ENCODE measurements at places on chromosomes 4 and X.

DNA sequence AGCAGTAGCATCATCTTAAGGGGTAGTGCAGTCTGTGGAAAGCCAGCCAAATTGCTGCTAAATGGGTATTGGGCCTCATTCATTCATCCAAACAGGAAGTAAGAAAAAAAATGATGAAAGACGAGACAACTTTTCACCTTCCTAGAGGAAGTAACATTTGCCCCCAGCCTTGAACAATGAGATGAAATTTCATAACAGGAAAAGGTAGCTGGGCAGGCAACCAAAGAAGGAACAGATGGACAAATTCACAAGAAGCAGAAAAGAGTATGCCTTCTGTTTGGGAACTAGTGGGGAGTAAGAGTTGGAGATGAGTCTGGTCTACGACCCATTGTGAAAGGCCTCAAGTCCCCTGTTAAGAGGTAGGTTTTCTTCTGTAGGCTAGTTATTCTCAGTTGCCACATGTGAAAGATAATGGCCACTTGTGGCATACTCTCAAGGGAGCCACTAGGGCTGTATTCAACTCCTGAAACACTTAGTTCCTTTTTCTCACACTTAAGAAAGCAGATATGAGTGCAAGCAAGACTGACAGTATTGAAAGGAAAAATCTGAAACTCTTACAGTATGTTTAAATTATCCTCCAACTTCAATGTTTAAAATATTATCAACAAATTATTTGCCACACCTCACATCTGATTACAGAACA, 190.4 kb downstream of the AR start:
- no peak for DNase-seq

- DNase-seq: no peak
Measured at GRCh38 chr4:98319021-98319420, 57.8 kb downstream of the RAP1GDS1 start.

DNA sequence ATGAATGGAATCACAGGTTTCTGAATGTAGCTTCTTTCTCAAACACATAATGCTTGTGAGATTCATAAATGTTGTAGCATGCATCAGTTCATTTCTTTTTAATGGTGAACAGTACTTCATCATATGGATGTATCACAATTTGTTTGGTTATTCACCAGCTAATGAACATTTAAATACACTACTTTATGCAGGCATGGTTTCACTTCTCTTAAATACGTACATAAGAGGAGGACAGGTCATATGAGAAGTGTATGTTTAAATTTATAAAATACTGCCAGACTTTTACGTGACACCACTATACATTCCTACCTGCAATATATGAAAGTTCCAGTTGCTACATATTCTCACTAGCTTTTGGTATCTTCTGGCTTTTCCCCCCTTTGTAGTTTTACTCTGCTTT, 65.4 kb downstream of the ANKRD17 start:
- DNase-seq: no peak

DNA sequence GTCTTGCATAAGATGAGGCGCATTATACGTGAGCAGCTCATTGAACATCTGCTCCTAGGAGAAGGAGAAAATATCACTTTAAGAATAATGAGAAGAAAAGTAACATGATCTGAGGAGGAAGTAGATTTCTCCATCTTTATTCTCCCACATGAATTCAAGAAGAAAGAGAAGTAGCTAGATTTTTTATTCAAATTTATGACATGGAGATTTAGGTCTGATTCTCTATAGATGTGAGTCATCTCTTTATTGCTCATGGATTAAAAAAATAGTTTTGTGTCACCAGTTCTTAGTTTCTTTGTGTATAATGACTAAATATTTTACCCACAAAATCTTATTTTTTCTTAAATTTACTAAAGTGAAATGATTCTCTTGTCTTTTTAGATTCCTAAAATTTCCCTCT, 40.4 kb downstream of the HPGDS start:
- no peak for DNase-seq

GRCh38 chr4:152316969-152317368, 218.9 kb downstream of the FBXW7 start:
- DNase-seq: no peak

- DNase-seq: no peak
Measured at GRCh38 chr4:110354460-110354859, 121.5 kb upstream of the ENPEP start.

Data from activated B cell treated with CpG ODN at 0.5 μM for 24 hours (primary cell).